ENCODE measurements at places on chromosomes 5 and 9.

DNA sequence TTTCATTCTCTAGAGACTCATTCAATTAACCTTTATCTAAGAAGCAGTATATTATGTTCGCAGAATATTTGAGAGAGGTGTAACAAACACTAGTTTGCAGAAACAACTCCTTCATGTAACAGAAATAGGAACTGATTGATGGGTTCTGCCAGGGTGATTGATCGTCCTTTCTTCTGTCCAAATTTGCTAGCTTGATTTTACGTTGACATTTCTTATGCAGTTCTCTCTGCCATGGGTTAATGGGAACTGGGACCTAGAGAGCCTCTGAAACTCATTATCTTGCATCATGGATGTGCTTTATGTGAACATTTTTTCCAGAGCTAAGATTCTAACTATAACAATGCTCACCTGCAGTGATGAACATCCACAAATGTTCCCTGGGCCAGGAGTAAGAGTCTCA, 107.0 kb downstream of the SLC24A2 start:
- no peak for DNase-seq

DNA sequence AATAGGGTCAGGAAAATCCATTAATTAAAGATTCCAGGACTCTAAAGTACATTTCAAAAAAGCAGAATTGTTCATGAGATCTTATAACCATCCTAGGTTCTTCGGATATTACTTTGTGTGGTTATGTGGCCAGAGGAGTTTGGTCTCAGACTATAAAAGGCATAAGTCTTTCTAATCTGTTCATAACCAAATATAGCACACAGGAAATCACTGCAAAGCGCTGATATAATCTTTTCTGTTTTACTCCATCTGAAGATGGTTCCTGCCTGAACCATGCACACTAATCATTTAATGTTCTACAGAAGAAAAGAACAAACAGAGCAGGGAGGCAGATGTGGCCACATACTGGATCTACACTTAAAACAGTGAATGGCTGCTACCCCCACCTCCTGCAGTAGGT, 182.8 kb downstream of the SEMA5A start:
- no peak for DNase-seq

- no peak for DNase-seq
Observed at GRCh38 chr5:83563631-83564030, 92.1 kb downstream of the VCAN start.

DNA sequence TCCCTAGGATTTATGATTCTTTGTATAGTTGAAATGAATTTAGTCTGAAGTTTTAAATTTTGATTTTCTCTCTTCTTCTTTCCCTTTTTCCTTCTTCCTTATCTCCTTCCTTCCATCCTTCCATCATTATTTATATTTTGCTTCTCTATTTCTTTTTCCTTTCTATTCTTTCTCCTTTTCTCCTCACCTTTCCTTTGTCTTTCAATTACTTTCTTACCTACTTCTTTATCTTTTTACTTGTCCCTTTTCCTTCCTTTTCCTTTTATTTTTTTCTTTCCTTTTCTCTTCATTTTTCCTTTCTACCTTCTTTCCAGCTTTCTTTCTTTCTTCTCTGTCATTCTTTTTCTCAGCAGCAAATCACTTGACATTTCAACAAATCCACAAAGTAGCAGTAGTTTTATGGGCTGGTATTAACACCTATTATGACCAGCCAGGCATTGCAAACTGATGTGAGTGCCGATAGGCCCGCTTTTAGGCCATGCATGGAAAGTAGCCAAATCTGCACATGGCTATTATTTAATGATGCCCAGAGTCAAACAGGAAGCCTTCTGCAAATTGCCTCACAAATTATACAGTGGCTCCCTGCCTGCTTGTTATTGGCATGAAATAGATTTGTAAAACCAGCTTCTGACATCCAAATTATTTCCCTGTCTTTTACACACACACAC, 37.1 kb upstream of the NR3C1 start:
- DNase-seq: no peak

DNA sequence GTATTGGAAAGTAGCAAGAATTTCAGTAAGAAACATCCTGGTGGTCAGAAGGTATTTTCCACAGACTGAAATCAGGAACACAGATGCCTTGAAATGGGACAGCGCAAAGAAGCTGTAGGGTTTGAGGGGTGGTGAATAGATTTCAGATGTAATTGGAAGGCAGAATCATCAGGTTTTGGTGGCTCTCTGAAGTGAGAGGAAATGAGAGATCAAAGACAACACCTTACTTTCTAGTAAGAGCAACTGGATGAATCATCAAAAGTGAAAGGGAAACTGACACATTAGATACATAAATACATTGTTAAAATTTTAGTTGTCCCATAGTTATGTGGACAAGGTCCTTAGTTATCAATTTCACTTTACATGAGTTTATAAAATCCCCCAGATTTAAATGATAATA, 188.2 kb upstream of the SLC27A6 start:
- no peak for DNase-seq

DNA sequence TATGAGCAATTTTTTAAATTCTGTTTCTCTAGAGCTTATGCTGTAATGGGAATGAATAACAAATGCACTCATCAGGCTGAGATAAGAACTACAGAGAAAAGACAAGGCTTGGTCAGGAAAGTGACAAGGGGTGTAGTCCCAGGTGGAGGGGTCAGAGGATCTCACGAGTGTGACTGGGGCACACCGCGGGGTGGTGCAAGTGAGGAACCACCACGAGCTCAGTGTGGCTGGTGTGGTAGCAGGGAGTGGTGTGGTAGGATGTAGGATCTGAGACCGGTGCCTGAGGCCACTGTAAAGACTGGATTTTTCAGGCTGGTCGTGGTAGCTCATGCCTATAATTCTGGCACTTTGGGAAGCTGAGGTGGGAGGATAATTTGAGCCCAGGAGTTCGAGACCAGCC, 9.0 kb downstream of the ANXA6 start:
- DNase-seq: no peak

- peak; percentile 49 for DNase-seq
Observed at GRCh38 chr9:112074250-112075008, 100.7 kb downstream of the SUSD1 start.

- DNase-seq: no peak
Observed at GRCh38 chr5:15610216-15610615, 110.2 kb downstream of the FBXL7 start.

DNA sequence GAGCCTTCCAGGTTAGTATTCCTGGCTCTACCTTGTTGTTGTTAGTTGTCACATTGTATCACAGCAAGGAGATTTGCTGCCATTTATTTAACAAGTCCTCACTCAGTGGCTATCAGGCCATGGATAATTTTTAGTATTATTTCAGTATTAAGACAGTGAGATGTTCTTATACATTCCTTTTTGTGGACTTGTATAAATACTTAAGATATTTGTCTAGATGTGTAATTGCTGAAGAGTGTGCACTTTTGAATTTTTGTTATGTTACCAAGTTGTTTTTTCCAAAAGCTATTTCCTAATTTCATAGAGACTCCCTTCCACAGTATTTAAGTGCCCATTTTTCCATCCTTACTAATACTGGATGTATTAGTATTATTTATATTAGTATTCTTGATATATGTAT, 22.0 kb downstream of the SLC36A1 start:
- DNase-seq: no peak

DNA sequence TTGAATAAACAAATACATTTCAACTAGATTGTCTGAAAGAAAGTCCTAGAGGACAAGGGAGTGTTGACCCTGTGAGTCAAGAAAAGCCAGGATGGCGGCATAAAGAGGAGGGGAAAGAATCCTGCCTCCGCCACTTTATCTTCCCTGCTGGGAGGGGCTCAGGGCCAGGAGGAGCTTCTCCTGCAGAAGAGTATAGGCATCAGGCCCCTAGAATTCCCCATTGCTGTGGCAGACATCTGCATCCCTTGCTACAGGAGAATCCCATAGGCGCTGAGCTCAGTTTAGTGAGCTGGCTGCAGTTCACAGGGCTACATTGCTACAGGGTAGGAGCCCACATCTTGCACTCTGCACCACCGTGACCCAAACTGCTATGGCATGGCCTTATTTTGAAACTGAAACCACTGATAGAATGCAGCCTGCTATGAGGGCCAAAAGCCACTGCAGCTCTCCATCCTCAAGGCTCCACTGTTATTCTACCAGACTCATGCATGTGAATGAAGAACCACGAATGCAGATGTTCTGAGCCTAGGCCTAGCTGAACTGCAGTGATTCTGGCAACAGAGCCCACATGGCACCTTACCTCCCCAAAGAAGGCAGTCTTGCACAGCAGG, 941.4 kb upstream of the CTNND2 start:
- DNase-seq: no peak

DNA sequence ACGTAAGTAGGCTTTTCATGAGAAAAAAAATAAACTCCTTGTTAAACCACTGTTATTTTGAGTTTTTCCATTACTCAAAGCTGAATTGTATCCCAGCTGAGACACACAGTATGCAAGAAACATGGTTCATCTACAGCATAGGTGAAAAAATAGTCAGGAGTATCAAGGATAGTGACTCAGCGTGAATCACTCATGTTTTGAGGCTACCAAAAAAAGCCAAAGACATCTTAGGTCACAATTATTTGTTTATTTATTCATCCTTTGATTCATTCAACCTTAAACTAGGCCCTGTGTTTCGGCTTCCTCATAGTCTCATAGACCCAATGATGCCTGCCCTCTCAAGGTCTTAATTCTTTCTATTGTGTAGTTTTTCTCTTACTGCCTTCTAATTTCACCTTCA, 32.9 kb upstream of the STX17 start:
- DNase-seq: no peak

DNA sequence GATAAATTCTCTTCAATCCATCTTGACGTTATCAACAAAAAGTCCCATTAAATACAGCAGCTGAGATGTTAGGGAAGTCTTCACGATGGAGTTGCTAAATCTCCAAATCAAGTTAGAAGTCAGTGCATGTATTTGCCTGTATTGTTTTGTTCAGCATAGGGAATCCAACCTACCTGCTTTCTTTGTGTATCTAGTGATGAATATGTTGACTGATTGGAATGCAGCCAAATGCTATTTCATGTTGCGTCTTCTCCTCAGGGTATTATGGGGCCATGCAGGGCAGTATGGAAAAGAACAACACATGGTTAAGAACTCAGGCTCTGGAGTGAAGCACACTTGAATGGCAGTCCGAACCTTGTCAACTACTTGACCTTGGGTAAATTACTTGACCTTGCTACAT, 529.5 kb upstream of the ZNF462 start:
- DNase-seq: no peak

DNA sequence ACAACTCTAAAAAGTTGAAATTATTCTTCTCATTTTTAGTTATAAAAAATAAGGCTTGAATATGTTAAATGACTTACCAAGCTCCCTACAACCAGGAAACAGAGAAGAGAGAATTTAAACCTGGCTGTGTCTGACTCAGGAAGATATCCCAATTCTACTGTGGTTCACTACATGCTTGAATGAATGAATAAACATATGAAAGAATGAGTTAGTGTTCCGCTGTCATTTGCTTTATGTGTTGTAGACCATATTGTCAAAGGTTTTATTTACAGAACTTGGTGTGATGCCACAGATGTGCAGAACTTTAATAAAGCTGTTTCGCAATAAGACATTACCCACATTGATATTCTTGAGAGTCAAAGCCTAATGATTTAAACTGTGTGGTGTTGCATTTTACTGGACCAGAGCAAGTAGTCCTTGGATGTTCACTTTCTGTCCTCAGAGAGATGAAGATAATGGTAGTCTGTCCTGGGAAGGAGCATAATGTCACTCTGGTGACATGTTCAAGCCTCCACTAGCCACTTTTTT, 313.2 kb downstream of the TRIM32 start:
- DNase-seq: no peak

DNA sequence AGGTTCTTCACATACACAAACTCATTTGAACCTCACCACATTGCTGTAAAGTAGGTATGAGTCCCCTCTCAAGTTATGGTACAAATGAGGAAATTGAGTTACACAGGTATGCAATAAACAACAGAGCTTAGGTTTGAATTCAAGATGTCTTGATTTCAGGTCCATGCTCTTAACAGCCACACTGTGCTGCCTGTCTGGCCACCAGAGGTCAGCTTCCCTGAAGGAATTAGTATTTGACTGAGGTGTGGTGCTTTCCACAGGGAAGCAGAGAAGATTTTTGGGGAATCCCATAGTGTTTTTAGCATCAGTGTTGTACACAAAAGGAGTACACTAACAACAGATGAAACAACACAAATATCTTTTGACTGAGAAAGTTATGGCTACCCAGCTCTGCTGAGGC, 94.4 kb upstream of the ITGA1 start:
- DNase-seq: peak; percentile 1

- no peak for DNase-seq
Observed at GRCh38 chr9:10045598-10045997, 567.2 kb downstream of the PTPRD start.

- no peak for DNase-seq
Observed at GRCh38 chr9:97072285-97072776, 33.4 kb upstream of the CTSV start.

- DNase-seq: no peak
Observed at GRCh38 chr5:14039576-14039975, 95.1 kb upstream of the DNAH5 start.
